NCI-H1417 (cell line): ENCODE measurements at places on chromosomes 3 and 15.
A peak's percentile ranks its signal among the peaks of the same experiment; 100 is the strongest.

DNA sequence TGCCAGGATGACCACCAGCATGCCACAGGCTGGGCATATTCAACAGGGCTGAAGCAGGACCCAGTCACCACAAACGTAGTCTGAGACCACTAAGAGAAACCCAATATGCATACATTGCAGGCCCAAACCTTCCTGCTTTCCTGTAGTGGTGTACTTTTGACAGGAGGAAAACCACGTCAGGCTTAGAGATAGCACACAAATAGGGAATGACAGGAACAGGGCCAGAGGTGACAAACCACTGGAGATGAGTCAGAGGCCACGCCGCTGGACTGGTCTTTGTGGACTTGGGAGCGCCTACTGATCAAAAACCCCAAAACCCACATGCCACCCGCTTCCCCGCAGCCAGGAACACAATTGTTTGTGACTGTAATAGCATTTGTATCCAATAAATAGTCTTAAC is 3.6 kb upstream of the EFCAB12 start:
- no peak for DNase-seq

- DNase-seq = no peak
Measured at GRCh38 chr3:61192222-61192621, 59.0 kb downstream of the FHIT start.

DNA sequence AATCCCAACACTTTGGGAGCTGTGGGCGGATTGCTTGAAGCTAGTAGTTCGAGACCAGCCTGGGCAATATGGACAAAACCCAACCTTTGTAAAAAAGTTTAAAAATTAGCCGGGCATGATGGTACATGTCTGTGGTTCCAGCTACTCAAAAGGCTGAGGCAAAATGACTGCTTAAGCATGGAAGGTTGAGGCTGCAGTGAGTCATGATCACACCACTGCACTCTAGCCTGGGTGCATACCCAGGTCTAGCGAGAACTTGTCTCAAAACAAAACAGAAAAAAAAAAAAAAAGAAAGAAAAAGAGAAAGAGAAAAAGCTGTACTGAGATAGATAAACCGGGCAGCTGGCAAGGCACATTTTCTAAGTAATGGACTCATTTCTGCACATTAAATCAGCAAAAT is 10.6 kb downstream of the ARPP19 start:
- no peak for DNase-seq

- DNase-seq = no peak
Measured at GRCh38 chr3:66904831-66905493, 93.1 kb upstream of the KBTBD8 start.

- DNase-seq = no peak
Measured at GRCh38 chr3:150871192-150871591, 34.0 kb downstream of the MINDY4B start.

- no peak for DNase-seq
Measured at GRCh38 chr3:72690629-72691028, 157.6 kb downstream of the SHQ1 start.

GRCh38 chr3:123804676-123805075 is 79.5 kb downstream of the MYLK start:
- no peak for DNase-seq

GRCh38 chr3:134846911-134847317 is 51.9 kb downstream of the EPHB1 start:
- DNase-seq = peak; percentile 18
